ENCODE measurements at places on chromosomes 4 and X.

GRCh38 chr4:113276464-113277170 is 227.2 kb downstream of the ANK2 start:
- no peak for DNase-seq

GRCh38 chr4:108543359-108543968 is 76.9 kb upstream of the RPL34 start:
- DNase-seq: no peak

DNA sequence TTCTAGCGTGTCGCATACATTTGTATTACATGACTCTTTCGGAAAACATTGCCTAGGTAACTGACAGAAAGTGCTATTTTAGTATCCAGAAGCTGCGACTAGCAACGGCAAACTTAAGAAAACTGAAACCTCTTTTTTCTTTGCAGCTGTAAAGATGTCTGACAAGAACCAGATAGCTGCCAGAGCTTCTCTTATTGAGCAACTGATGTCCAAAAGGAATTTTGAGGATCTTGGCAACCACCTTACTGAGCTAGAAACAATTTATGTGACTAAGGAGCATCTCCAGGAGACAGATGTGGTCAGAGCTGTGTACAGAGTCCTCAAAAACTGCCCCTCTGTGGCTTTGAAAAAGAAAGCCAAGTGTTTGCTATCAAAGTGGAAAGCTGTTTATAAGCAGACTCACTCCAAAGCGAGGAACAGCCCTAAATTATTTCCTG is 9.4 kb downstream of the TCEANC start:
- no peak for DNase-seq

- no peak for DNase-seq
These were observed 110.4 kb upstream of the TBC1D9 start for GRCh38 chr4:140866492-140867005.

GRCh38 chr4:26402458-26402857 is 81.6 kb downstream of the RBPJ start:
- no peak for DNase-seq

GRCh38 chrX:13164611-13165010 is 120.2 kb upstream of the FAM9C start:
- DNase-seq: no peak

GRCh38 chr4:48450740-48451139 is 32.4 kb upstream of the SLC10A4 start:
- DNase-seq: no peak

DNA sequence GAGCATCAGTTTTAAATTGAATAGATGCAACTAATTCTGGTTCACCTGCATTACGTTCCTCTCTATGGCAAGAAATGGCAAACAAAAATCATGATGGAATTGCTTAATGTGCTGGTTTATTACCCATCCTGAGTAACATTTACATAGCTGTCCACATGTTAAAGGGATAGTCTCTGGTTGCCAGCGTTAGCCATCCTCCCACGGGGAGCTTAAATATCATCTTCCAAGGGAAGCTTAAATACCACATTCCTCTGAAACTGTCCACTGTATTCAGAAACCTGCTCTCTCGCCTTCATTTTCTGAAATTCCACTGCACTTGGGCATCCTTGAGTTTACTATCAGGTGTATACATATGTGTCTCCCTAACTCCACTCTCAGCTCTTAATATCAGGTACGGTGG is 586.6 kb downstream of the TLL1 start:
- DNase-seq: no peak

DNA sequence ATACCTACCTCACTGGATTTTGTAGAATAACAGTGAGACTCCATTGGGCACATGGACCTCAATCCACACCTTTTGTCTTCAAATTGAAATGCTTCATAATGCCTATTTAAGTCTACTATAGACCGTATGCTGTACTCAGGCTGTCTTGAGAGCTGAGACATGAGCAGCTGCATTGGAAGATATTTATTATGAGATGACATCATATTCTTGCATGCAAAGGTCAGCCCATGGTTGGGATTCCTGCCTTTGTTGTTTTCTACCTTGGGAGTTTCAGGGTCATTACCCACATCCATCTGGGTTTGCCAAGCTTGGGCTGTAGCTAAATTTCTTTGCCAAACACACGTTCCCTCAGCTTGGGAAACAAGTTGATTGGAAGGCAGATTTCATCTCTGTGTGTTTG is 33.2 kb upstream of the MAMLD1 start:
- no peak for DNase-seq

DNA sequence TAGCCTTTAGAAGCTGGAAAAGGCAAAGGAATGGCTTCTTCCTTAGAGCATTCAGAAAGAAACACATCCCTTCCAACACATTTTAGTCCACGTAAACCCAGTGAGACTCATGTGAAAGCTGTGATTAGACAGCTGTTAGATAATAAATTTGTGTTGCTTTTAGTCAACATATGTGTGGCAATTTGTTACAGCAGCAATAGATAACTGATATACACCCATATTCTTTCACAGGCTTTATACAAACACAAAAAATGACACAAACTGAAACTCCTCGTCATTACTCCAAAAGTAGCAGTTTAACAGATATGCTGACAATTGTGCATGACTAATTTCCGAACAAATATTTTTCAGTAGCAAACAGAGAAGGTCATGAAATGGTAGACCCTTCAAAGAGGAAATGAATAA is 65.3 kb downstream of the ANTXR2 start:
- no peak for DNase-seq

DNA sequence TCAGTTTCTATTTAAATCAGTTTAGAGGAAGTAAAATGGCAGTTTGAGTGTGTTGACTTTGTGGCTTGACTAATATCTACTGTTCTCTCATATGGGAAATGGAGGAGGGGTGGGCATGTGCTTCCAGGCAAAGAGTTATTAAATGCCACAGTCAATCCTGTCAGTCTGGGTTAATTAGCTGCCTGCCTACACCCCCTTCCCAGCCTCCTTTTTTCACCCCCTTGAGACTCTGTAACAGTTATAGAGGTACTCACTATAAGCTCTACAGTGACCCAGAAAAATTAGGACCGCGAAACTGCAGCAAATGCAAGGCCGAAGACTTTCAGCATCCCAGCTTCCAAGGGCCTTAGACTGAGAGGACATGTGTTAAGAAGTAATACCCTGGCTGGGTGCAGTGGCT is 165.2 kb downstream of the CORIN start:
- no peak for DNase-seq

GRCh38 chrX:14865201-14865600 is 7.7 kb downstream of the FANCB start:
- DNase-seq: no peak

GRCh38 chr4:7978489-7978888 is 38.8 kb upstream of the AFAP1 start:
- no peak for DNase-seq

DNA sequence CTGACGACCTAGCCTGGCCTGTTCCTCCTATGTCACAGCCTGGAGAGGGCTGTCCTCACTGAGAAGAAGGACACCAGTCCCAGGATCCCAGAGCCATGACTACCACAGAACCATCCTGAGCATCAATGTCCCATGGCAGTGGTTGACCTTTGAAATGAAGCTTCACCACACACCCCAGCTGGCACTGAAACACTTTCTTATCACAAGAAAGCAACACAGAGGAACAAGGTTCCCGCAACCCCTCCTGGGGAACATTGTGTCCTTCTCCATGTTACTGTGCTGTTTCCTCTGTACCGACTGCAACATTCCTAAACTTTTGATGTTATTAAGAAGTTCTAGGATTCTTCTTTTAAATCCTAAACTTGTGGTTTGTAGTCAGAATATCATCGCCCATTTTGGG is 21.2 kb upstream of the FAM156A start:
- DNase-seq: no peak

- DNase-seq: no peak
These were observed 137.3 kb upstream of the RXFP1 start for GRCh38 chr4:158384414-158384813.

GRCh38 chrX:12704706-12705105 is 86.5 kb upstream of the PRPS2 start:
- no peak for DNase-seq

GRCh38 chr4:153497091-153497531 is 31.0 kb downstream of the TMEM131L start:
- no peak for DNase-seq

GRCh38 chr4:47442980-47443379 is 20.5 kb downstream of the COMMD8 start:
- no peak for DNase-seq

DNA sequence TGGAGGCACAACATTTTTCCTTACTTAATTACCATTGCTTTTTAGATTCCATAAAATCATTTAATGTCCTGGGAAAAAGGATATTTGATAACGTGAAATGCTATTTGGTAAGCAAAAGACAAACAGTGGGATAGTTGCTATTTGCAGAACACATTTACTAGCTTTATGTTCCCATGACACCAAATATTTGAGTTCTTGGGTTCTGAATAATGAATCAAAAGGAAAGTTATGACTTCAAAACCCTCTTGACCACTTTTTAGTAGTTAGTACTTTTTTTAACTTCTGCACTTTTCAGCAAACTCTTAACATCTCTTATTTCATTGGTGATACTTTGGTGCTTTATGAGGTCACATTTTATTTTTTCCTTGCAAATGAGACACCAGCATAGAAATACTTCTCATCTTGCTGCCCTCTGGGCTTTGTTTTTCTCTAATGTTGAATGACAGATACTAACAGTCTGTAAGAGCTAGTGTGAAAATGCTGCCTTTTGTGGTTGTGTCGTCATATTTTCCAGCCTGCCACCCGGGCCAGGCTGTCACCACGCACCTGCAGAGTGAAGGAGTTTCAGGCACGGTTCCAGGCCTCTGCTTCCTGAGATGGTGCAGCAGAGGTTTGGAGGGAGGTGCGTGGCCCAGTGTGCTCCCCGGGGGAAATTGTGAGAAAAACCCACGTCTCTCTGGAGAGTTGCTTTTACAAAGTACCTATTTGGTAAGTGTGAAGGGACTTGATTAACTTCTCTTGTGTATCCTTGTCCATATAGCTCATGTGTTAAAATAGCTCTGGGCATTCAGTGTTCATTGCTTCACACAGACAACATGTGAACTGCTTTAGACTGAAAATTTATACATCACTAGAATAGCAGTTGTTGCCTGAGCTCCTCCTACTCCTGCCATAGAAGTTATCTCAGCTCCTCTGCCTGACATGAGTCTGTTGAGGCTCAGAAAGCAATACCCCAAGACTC is 34.7 kb downstream of the MSL3 start:
- no peak for DNase-seq

DNA sequence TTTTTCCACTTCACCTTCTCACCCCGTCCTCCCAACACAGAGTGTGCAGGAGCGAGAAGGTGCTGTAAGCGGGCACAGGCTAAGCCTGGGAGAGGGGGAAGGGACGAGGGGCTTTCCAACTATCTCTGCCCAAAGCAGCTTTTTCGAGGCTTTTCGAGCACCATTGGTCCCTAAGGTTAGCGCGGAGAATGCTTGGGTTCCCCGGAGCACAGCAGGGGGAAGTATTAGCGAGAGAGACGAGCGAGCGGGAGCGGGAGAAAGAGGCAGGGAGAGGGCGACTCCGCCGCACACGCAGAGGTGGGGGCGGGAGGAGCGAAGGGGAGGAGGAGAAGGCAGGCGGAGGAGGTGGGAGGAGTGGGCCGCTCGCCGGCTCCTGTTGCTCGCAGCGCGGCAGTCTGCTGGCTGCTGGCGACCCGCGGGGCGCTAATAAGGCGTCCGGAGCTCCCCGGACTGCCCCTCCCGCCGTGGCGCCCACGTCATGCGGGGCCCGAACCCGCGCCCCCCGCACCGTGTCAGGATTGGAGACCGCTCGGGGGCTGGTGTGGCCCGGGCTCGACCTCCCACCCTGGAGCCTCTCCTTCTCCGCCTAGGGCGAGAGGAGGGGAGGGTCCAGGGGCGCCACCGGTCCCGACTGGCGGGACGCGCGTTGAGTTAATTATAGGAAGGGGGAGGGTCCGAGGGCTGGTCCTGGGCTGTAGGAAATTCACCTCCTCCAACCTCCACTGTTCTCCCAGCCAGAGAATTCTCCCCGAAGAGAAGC is at the start of gene ADAMTS3:
Gene ADAMTS3, minus strand, starts transcription at position 263 of the 760 bp plus-strand sequence. CDS start 459 bp downstream, outside the sequence.
- no peak for DNase-seq

GRCh38 chrX:123455693-123456092 is 271.6 kb downstream of the GRIA3 start:
- DNase-seq: no peak

GRCh38 chr4:176432811-176433540 is 113.2 kb downstream of the SPCS3 start:
- no peak for DNase-seq

DNA sequence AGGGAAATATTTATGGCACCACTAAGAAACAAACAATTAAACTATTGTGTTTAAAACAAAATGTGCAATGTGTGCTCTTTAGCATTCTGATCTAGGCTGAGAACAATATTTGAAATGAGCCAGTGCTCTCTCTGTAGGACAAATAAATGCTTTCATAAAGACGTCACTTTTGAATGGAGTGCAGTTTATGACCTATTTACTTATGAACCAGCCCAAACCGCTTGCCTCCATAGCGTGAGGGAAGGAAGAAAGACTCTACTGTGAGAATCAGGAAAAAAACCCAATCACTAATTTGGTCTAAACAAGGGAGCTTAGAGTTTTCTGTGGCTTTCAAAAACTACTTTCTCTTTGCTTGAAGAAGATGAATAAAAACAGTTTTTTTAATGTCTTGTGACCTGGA is 39.4 kb downstream of the SAT1 start:
- DNase-seq: no peak

DNA sequence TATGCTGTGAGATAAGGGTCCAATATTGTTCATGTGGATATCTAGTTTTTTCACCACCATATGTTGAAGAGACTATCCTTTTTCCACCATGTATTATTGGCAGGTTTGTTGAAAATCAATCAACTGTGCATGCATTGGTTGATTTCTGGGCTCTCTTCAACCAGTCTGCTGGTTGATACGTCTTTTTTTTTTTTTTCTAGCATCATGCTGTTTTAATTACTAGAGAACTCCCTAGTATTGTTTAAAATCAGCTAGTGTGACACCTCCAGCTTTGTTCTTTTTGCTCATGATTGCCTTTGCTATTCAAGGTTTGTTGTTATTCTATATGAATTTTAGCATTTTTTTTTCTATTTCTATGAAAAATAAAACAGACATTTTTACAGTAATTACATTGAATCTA is 123.9 kb downstream of the SLC7A11 start:
- DNase-seq: no peak

GRCh38 chr4:48028696-48029095 is 12.1 kb downstream of the NIPAL1 start:
- DNase-seq: no peak

- no peak for DNase-seq
These were observed 119.0 kb downstream of the GPR143 start for GRCh38 chrX:9646471-9647224.

Data from pulmonary artery endothelial cell (primary cell).